Ascending aorta (tissue), 2 donors: ENCODE measurements at places on chromosomes 12 and 14.

- DNase-seq, result no peak
Measured at GRCh38 chr14:85947461-85948139, 417.7 kb downstream of the FLRT2 start.

DNA sequence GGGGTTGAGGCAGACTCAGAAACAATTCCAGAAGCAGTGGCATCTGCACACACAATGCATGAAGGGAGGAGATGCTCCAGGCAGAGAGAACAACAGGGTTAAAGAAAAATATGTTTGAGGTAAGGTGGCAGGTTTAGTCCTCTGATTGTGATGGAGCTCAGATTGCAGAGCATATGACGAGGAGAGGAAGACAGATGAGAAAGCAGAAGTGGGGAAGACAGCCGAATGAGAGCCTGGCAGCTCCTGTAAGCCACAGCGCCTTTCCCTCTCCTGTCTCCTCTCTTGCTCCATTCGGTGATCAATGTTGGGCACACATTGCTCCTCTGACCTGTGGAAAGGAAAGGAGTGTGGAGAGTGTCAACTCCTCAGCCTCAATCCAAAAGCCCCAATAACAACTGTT lies 372.2 kb downstream of the GXYLT1 start:
- no peak for DNase-seq

DNA sequence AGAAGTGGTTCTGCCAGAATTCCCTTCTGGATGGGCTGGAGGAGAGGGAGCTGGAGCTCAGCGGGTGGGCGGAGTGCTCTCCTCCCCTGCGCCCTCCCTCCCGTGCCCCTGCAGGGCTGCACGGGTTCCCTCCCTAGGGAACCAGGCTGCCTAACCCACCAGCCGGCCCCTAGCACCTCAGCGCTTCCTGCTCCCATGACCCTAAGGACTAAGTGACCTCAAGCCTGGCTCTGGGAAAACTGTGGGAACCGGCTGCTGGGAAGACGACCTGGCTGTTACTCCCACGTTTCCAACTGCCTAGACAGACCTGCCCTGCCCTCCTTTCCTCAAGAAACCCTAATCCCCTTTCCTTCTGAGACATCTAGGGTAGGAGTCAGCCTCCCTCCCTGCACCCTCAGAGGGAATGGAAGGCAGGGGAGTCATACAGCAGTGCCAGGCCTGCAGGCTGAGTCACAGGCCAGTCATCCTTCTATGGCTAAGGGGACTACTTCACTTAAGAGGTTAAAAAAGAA lies 31.5 kb downstream of the SLC6A12 start:
- DNase-seq, result no peak

GRCh38 chr12:124564971-124565491 lies 2.4 kb downstream of the NCOR2 start:
- DNase-seq, result no peak

GRCh38 chr12:49609875-49610154 lies 4.4 kb upstream of the FAM186B start:
- DNase-seq, result no peak

- no peak for DNase-seq
Measured at GRCh38 chr12:91380631-91381030, 198.0 kb upstream of the DCN start.

- DNase-seq, result no peak
Measured at GRCh38 chr14:98592611-98593170, 679.3 kb downstream of the BCL11B start.

DNA sequence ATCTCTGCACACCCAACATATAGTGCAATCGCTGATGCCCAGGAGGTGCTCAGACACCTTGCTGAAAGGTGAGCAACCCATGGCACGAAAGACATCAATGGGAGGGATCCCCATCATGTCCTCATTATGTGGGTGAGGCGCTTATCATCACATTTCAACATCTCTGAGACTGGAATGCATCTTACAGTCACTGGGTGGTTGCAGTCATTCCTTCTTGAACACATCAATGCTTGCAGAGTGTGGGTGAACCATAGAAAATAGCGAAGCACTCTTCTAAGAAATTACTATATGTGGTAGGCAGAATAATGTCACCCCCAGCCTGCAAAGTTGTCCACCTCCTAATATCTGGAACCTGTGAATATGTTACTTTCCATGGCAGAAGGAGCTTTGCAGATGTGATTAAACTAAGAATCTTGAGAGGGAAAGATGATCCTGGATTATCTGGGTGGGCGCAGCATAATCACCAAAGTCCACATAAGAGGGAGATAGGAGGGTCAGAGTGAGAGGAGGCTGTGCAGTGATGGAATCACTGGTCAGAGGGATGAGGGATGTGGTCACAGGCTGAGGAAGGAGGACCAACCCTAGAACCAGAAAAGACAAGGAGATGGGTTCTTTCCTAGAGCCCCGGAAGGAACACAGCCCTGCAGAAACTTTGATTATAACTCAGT lies 51.2 kb downstream of the GLRX5 start:
- DNase-seq, result no peak

GRCh38 chr12:115320967-115321366 lies 637.0 kb upstream of the TBX3 start:
- no peak for DNase-seq

DNA sequence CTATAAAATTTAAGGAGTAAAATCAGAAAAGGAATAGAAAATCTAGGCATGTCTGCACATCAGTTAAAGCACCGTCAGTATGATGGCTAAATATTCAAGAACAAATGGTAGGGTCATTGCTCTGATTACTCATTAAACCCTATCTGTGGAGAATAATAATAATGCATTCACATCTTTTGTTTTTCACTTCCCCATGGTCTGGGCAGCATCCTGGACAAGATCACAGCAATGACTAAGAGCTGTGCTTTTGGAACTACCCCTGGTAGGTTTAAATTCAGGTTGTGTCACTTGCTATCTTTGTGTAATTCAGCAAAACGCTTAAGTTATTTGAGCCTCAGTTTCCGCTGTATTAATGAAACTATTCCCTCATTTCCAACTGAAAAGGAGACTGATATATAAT lies 33.1 kb downstream of the C12orf42 start:
- no peak for DNase-seq

DNA sequence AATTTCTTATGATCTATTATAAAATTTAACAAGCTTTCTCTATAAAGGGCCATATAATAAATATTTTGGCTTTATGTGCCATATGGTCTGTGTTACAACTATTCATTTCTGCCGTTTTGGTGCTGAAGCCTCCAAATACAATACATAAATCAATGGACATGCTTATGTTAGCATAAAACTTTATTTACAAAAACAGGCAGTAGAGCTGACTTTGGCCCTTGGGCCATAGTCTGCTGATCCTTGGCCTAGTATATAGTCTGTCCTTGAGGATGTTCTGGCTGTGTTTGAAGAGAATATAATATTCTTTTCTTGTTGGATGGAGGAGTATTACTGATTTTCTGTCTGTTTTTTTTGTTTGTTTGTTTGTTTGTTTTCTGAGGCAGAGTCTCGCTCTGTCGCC lies 81.6 kb downstream of the SPATS2 start:
- DNase-seq, result no peak

GRCh38 chr12:1071182-1071581 lies 80.2 kb downstream of the ERC1 start:
- no peak for DNase-seq

DNA sequence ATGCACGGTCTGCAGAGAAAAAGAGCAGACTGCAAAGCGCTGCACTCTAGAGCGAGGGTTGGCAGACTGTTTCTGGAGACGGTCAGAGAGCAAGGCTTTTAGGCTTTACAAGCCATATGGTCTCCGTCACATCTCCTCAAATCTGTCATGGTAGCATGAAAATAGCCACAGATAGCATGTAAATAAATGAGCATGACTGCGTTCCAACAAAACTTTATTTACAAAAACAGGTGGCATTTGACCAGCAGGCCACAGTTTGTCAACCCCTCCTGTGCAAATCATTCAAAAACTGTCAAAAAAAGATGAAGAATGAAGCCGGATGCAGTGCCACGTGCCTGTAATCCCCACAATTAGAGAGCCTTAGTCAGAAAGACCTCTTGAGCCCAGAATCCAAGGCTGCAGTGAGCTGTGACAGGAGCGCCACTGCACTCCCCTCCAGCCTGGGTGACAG lies 18.9 kb downstream of the SYNE3 start:
- no peak for DNase-seq

GRCh38 chr12:71438670-71439361 lies 782 bp upstream of the LGR5 start:
- DNase-seq, result no peak

DNA sequence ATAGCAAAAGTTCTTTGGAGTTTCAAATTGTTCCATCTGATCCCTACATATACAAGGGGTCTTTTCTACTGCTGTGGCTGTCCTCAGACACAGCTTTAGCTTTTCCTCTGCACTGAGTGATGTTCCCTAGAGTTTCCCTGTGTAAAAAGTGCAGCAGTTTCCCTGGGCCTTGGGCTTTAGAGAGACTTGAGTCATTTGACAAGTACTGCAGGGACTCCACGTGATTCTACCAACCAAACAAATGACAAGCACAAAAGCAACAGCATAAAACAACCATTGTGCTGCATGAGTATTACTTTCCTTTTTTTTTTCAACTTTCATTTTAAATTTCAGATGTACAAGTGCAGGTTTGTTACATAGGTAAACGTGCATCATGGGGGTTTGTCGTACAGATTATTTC lies 272.8 kb downstream of the PDZRN4 start:
- no peak for DNase-seq

DNA sequence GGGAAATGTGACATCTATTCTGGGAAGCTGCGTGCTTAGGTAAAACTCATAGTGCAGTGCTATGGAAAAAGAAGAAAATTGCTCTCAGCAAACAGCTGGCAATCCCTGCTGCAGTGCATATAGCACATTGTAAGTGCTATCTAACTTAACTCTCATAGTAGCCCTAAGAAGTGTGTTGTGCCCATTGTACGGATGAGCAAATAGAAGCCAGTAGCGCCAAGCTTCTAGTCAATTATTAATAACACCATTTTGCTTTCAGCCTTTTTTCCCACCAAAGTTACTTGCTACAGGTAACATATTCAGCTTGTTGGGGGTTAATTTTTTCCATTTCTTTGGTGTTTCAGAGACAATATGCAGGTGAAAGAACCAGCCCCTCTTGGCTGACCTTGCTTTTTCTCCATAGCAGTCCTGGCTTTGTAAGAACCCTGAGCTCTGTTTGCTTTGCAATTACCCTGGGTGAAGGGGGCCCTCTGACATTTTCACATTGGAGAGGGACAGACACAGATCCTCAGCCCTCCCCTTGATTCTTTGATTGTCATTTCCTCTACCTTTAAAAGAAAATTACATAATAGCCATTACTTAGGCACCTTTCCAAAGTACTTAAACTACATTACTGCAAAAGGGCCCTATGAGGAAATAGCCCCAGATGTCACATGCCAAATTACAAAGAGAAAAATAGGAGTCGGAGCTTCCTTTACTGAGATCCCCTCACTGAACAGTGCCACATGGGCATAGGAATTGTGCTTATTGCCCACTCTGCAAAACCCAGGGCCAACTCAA lies 576.2 kb upstream of the TBX3 start:
- DNase-seq, result no peak

DNA sequence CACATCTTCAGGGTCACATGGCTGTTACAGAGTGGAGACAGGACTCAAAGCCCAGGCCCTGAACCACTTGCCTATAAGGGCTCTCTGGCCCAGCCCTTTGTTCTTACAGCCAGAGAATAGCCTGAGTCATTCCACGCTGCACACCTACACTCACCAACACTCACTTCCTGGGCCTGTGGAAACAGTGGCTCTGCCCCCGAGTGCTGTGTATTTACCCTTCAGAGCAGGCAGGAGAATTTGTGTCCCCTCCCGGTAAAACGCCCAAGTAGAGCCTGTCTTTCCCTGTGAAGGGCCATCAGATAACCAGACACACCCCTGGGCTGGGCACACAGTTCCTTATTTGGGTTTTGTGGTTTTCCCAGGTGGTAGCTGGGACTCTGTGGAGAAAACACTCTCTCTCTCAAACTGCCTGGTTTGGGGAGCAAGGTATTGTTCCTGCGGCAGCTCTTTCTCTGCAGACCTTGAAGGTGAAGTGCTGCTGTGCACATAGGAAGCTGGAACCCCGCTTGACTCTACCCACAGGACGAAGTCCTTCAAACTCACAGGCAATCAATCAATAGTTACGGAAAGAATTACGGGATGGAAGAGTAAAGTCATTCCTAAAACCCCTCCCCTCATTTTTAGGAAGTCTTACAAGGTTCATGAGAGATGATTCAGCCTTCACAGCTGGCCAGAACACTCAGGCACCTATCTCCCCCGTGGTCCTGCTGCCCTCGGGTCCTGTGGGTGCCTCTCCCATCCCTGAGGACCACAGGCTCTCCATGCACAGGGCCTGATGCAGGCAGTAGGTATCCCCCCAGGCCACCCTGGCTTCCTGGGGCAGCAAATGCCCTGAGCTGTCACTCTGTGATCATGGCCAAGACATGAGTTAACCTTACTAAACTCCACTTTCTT lies 20.3 kb downstream of the FIGNL2 start:
- no peak for DNase-seq

DNA sequence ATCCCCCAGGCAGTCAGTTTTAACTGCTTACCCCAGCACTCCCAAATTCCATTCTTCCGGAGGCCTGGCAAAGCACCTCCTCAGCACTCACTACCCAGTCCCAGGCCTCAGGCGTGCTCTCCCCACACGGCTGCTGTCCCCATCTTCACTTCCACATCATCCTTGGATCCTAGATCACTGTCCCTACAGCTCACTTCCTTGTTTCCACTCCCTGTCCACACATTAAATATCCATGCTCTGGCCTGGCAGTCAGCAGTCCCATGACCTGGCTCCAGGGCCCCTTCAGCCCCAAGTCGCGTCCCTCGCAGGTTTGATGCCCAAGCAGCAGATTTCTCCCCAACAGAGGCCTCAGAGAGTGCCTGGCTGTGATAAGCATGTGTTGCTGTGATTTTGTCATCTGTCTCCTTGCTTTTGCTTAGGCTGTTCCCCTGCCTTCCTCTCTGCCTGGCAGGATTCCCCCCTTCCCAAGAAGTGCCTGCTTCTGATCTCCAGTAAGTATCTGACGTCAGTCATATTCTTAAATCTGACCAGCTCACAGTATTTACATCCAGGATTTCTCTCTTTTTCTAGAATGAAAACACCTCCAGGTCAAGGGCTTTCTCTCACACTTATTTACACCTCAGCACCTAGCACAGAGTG lies 241.7 kb downstream of the ZFP36L1 start:
- DNase-seq, result peak; percentile 62

GRCh38 chr14:97776890-97777558 lies 979.8 kb downstream of the VRK1 start:
- DNase-seq, result no peak

GRCh38 chr12:42187799-42188198 lies 43.1 kb upstream of the GXYLT1 start:
- no peak for DNase-seq

GRCh38 chr14:52910572-52910971 lies 40.3 kb downstream of the FERMT2 start:
- no peak for DNase-seq

DNA sequence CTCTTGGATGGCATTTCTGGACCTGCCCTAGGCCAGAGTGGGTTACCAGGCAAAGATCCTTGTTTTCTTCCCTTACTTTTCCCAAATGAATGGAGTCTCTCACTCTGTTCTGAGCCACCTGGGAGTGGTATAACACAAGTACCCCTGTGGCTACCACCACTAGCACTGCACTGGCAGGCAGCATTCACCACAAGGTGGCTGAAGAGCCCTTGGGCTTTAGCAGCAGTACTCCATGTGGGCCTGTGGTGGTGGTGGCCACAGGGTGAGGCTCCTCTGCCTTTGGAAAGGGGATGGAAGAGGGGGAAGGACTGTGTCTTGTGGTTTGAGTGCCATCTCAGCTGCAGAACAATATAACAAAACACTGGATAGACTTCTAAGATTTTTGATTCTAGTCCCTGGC lies 38.1 kb upstream of the LMNTD1 start:
- DNase-seq, result no peak

- no peak for DNase-seq
Measured at GRCh38 chr12:110545812-110546211, 37.3 kb downstream of the PPTC7 start.
